ENCODE measurements at places on chromosomes 1 and 21.
A peak's percentile ranks its signal among the peaks of the same experiment; 100 is the strongest.

GRCh38 chr1:241186716-241187115, 170.3 kb downstream of the RGS7 start:
- no peak for DNase-seq

DNA sequence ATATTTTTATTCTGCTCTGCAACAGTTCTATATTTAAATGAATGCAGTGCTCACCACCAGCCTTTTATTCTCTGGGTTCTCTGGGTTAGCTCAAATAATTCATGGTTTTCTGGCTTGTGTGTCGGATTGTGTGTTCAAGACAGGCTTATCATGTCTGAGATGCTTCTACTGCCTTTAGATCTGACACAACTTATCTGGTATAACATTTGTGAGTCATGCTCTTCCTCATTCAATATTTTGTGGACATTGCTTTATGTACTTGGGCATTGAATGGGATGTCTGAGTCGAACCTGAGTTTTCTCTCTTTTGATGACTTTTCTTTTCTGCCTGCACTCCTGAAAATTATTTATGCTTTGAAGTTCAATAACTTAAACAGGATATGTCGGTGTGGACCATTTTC, 17.6 kb upstream of the PKP1 start:
- DNase-seq: no peak

DNA sequence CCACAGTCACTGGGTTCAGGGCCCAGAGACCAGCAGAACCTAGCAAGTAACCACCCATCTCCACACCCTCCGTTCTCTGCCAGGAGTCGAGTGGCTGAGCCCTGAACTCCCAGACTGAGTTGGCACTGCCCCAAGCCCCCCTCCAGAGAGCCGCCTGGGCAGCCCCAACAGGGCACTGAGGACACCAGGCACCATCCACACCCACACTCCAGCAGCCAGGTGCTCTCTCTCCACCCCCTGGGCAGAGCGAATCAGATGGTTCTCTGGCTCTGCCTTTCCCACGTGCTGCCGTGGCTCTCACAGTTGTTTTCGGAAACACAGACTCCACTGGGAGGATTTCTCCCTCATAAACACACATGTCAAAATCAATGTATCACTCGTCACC, 13.6 kb downstream of the WDR4 start:
- no peak for DNase-seq

DNA sequence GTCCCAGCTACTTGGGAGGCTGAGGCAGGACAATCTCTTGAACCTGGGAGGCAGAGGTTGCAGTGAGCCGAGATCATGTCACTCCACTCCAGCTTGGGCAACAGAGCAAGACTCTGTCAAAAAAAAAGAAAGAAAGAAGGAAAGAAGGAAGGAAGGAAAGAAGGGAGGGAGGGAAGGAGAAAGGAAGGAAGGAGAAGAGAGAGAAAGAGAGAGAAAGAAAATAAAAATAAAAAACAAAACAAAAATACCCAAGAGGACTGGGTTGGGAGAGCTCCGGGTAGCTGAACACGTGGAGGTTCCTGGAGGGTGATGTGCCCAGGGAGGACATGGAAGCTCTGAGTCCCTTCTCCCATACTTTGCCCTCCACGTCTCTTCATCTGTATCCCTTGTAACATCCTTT, 45.7 kb upstream of the CITED4 start:
- DNase-seq: no peak

DNA sequence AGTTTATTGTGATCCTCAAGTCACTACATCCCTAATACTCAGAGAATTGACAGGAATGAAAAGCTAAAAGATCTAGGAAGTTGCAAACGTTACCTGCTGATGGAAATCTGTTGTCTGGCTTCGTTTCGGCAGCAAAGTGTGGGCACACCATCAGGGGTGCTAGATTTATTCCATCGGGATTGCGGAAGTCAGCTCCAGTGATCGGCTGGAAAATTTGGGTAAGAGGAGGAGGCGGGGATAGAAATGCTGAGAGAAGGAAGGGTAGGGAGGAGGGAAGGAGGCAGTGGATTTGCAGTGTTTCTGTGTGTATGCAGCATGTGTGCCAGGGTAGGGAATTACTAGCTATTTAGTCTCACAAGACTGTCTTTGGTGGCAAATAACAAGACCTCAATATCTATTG, at the start of gene CTSK:
Gene CTSK (minus strand): TSS at position 140 of the 400 bp plus-strand sequence. CDS start 1,455 bp downstream, outside the sequence.
- no peak for DNase-seq

GRCh38 chr1:61618755-61619154, 106.2 kb downstream of the TM2D1 start:
- DNase-seq: no peak

GRCh38 chr1:230251644-230252191, 174.4 kb downstream of the PGBD5 start:
- DNase-seq: no peak

GRCh38 chr1:98177751-98178150, 256.9 kb upstream of the DPYD start:
- DNase-seq: no peak

- no peak for DNase-seq
Measured at GRCh38 chr1:9101510-9102146, 27.3 kb downstream of the GPR157 start.

GRCh38 chr1:31671561-31672201, 27.0 kb upstream of the PEF1 start:
- no peak for DNase-seq

GRCh38 chr21:39083377-39084008, 99.8 kb downstream of the PSMG1 start:
- no peak for DNase-seq

DNA sequence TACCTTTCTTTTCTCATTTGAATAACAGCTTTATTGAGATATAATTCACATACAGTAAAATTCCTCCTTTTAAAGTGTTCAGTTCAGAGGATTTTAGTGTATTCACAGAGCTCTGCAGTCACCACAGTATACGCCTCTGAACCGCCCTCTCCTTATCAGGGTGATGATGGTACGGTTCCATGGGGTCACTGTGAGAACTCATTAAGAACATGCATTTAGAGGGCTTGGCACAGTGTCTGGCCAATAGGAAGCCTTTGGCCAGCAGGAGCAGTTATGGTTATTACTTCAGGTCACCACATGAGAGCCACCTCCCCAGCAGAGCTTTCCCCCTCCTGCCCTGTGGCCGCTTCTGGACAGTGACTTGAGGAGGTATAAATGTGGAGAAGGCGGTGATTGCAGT, 27.3 kb downstream of the KCNQ4 start:
- no peak for DNase-seq

GRCh38 chr1:236568285-236568894, 35.9 kb downstream of the HEATR1 start:
- DNase-seq: no peak

- no peak for DNase-seq
Measured at GRCh38 chr1:100671601-100672000, 47.9 kb upstream of the VCAM1 start.

DNA sequence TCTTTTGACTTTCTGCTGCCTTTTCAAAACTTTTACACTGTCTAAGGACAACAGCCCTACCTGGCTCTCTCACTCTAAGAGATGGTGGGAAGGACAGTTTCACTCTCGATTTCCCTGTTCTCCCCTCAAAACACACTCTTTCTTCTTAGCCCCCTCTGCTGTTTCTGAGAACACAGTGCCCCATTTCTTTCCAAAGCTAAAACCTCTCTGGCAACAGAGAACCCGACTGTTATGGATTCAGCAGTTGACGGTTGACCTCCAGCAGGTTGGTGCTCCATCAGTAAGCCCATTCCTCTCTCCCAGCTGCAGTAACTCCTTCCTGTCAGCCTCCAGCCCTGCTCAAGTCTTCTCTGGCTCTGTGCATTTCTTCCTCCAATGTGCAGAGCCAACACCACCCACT, 88.2 kb upstream of the ABCD3 start:
- DNase-seq: no peak

DNA sequence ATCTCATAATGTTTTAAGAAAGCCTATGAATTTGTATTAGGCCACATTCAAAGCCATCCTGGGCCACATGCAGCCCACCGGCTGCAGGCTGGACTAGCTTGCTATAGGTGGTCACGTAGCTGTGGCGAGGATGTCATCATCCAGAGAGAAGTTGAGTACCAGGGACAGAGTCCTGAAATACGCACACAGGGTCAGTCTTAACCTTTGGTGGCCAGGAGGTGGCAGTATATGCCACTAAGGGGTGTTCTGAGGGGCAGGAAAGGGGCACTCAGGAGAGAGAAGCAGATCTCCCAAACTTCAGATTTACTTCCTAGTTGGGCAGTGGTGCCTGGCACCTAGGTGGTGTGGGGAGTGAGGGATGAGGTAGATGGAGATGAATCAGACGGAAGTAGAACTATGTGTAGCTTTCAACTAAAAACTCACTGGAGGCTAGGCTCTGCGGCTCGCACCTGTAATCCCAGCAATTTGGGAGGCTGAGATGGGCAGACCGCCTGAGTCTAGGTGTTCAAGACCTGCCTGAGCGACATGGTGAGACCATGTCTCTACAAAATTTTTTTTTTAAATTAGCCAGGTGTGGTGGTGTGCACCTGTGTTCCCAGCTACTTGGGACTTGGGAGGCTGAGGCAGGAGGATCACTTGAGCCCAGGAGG, 16.3 kb upstream of the CDK18 start:
- DNase-seq: peak; percentile 12

DNA sequence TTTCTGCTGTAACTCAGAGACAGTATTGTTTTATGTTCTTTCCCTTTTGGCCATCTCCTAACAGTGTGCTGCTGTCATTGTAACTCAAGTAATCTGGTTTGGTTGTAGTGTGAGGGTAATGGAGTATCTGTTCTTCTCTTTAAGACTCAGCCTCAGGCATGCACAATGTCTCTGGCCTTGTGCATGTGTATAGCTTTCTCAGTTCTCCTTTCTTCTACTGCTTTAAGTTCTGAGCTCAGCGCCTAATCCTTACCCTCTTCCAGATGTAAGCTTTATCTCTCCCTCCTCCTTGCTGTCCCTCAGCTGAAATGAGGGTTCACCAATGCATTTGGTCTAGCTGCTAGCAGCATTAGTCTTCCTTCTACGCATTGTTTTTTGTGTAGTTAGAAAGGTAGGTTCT, 1420.4 kb upstream of the PRMT6 start:
- DNase-seq: no peak

GRCh38 chr1:66943361-66943969, 18.7 kb downstream of the MIER1 start:
- DNase-seq: no peak

DNA sequence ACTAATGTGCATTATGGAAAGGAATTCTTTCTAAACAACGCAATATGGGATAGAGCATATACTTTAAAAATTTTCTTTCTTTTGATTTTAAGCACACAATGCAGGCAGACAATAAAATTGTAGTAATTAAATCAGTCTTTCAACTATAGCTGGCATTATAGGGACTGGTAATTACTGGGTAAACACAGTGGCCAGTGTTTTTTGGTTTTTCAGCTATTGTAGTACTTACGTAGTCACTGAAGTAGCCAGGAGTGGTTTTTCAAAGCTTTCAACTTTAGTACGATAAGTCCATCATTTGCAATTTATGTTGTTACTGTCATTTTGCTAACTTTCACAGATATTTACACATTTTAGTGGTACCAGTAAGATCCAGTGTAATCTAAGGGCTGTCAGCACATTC, 50.6 kb downstream of the RAB3GAP2 start:
- no peak for DNase-seq

- DNase-seq: no peak
Measured at GRCh38 chr21:35275776-35276175, 226.7 kb upstream of the RUNX1 start.

DNA sequence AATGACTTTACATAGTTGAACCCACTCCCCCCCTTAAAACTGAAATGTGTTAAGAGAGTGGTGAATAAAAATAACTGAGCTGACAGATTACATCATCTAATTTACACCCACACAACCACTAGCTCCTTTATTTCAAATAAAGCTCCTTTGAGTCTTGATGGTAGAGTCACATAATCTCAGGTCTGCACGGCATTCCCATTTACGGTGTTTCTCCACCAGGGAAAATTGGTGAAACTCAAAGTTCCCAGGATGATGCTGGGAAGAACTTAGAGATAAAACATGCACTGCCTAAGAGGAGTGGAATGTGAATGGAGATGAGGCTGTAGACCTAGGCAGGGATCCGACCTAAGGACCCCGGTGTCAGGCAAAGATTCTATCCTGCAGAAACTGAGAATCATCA, 727.8 kb upstream of the ADAMTS5 start:
- DNase-seq: no peak

DNA sequence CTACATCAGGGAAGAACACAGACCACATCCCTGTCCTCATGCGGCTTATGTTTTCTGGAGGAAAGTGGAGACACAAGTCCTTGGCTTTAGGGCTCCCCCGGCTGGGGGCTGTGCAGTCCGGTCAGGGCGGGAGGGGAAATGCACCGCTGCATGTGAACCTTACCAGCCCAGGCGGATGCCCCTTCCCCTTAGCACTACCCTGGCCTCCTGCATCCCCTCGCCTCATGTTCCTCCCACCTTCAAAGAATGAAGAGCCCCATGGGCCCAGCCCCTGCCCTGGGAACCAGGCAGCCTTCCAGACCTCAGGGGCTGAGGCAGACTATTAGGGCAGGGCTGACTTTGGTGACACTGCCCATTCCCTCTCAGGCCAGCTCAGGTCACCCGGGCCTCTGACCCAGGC, 45.5 kb downstream of the TNNT2 start:
- no peak for DNase-seq

DNA sequence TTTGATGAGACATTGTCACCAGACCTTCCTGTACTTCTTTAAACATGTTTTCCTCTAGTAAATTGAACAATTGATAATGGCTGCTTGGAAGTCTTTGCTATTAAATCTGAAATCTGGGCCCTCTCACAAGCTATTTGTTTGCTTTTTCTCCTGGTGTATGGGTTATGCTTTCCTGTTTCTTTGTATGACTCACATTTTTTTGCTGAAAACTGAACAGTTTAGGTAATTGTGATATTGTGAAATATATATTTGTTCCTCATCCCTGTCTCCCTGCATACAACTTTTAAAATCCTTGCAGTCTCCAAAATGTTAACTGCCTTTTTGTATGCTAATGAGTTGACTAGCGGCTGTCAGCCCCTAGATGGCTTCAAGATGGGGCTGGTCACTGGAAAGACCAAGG, 61.6 kb downstream of the MAP3K21 start:
- DNase-seq: no peak

Data from activated CD8-positive, alpha-beta memory T cell treated with anti-CD3 and anti-CD28 coated beads for 48 hours (primary cell).